ENCODE measurements at places on chromosomes 2 and 18.

- DNase-seq: no peak
Observed at GRCh38 chr2:96251721-96252292, 14.0 kb downstream of the TMEM127 start.

GRCh38 chr2:162212366-162212765 lies 30.9 kb downstream of the FAP start:
- no peak for DNase-seq

GRCh38 chr2:15112216-15112615 lies 448.9 kb downstream of the NBAS start:
- peak; percentile 50 for DNase-seq

DNA sequence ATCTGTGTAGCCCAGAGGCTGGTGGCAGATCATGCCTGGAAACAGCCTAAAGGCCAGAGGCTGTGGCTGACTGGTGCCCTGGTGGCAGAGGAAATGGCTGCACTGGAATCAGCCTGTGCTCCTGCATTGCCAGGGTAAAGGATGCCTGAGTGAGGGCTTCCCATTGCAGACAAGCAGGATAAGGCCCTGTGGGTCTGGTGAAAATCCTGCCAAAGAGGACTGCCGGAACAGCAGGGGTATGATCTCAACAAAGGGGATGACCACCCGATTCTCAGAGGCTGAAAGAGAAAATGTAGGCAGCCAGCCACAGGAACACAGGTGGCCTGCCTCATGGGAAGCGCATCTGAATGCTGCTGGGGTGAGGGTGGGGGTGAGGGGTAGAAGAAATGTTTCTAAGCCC lies 48.2 kb downstream of the FBXO48 start:
- no peak for DNase-seq

GRCh38 chr2:175837046-175837445 lies 165.0 kb downstream of the LNPK start:
- peak; percentile 55 for DNase-seq

DNA sequence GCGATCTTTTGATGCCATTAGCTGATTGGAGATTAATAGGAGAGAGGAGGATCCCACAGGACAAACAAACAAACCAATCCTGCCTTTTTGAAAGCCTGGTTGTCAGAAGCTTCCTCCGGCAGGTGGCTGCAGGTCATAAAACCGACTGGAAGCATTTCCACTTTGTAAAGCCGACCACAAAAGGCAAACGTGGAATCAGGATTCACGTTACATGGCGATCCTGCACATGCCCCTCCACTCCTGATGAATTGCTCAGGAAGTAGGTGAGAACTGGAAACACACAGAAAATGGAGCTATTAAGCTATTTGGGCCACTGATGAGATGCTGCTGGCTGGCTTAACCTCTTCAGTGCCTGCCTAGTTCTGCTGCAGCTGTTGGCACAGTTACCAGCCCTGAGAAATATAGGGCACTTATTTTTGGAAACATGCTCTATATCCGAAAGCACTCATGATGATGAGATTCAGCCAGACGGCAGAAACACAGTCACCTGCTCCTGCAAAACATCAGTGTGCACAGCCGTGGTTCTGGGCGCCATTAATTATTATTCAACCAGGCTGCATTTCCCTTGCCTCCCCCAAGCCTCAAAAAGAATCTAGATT lies 110.3 kb upstream of the ST6GAL2 start:
- no peak for DNase-seq

GRCh38 chr2:70944111-70944690 lies 8.5 kb downstream of the ATP6V1B1 start:
- DNase-seq: no peak

- DNase-seq: no peak
Observed at GRCh38 chr2:224395620-224396390, 6.1 kb downstream of the FAM124B start.

DNA sequence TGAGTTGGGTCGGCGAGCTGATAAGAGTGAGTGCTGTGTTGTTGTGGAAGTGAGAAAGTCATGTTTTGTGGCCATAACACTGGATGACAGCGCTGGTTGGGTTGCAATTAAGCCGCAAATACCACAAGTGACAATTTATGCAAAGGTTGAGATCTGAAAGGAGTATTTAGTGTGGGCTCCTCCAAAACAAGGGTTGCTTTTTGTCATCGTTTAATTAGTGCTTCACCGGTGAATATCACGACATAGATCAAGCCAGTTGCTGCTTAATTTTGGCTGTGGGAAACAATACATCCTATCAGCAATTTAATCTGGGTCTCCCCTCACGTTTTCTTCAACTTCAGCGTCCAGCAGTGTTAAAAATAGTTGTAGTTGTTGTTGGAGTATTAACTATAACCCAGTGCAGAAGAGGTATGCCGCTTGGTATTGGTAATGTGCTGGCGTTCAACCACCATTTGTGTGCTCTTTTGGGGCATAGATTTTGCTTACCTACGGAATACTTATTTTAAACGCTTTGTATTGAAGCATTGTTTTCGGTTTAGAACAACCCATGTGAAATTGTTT lies 662 bp downstream of the ACVR2A start:
- peak; percentile 33 for DNase-seq

DNA sequence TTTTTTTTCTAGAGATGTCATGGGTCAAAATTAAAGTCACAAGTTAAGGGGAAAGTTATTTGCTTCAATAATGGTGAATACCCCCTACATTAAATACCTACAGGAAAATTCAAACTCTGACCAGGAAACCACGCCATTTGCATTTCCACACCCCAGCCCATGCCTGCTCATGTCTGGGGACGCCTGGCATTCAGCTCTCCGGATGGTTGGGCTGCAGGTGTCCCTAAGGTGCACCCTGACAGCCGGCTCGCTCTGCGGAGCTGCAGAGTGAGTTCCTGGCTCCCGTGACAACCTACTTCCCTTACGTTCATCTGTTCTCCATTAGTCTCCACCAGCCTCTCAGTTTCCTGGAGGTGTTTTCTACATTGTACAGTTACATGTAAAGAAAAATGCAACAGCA lies 122.7 kb upstream of the RIOK3 start:
- peak; percentile 10 for DNase-seq

- peak; percentile 92 for DNase-seq
Observed at GRCh38 chr2:171225302-171225980, 64.7 kb upstream of the TLK1 start.

GRCh38 chr18:38690626-38691025 lies 1125.0 kb upstream of the CELF4 start:
- no peak for DNase-seq

GRCh38 chr18:34358923-34359322 lies 134.2 kb upstream of the NOL4 start:
- peak; percentile 3 for DNase-seq

- no peak for DNase-seq
Observed at GRCh38 chr2:152031747-152032306, 67.0 kb downstream of the CACNB4 start.

GRCh38 chr2:192585418-192585817 lies 390.7 kb upstream of the TMEFF2 start:
- DNase-seq: no peak

DNA sequence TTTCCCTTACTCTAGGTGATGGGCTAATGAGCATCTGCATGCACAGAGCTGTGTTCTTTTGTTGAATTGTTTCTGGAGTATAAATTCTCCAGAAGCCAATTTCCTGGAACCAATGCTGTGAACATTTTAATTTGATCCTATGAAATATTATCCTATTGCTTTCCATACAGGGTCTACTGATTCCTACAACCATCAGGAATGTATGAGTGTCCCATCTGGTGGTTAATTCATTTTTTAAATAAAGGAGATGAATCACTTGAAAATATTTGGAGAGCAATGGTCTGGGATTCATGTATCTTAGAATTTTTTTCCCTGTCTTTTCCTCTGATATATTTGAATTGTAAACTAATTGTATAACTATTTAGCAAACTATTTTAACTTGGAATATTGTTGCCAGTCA lies 14.0 kb downstream of the KIF5C start:
- DNase-seq: no peak

- no peak for DNase-seq
Observed at GRCh38 chr2:19686439-19686838, 215.3 kb downstream of the TTC32 start.

DNA sequence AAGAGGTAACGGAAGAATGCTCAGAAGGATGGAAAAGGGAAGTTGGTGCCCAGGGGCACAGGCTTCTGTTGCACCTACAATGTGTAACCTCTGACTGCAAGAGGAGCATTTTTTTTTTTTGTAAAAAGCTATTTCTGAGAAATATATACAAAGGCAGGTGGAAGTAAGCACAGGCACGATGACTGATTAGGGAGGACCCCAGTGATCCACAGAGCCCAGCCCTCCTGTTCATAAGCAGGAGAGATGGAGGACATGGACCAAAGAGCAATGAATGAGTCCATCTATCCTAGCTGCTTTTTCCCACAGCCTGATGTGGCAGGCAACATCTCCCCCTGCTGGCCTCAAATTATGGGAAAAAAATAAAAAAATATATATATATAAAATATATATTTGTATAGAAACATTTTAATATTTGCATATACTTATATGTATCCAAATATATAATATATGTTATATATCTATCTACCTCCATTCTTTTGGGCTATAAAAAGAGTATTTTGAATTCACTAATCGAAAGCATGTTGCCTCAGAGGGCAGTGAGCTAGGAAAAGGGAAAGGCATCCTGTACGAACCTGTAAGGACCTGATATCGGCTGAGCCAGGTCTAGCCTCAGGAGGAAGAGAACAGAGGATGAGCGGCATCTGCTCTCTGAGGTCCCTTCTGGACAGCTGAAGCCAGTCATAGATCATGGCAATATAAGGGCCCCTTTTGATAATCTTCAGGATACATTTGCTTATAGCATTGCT lies 166.0 kb upstream of the STK17B start:
- DNase-seq: peak; percentile 42

GRCh38 chr2:239057533-239057932 lies 209.6 kb downstream of the TWIST2 start:
- DNase-seq: no peak
